Activated naive CD4-positive, alpha-beta T cell (primary cell): ENCODE measurements at places on chromosomes 11 and 22.

GRCh38 chr11:83612891-83613766 is 327.0 kb upstream of the CCDC90B start:
- no peak for DNase-seq

DNA sequence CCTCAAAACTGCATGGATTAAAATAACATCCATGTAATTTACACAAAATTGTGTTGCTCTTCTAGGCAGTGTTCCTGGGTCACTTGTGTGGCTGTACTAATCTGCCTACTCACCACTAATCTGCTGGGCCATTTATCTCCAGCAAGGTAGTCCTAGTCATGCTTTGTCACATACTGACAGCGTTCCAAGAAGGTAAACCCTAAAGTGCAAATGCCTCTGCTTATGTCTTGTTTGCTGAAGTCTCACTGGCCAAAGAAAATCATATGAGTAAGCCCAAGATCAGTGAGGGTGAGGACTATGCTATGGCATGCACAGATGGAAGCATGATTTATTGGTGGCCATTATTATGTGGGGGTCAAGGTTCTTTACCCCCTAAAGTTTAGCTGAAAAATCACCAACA is 630.2 kb upstream of the LUZP2 start:
- no peak for DNase-seq

- no peak for DNase-seq
Observed at GRCh38 chr11:93547028-93547427, 3.8 kb upstream of the SMCO4 start.

GRCh38 chr11:130159657-130160497 is at the start of gene ST14:
TSS of gene ST14 (plus strand) at chr11:130159782. CDS start at chr11:130159980, 198 bp downstream.
- no peak for DNase-seq

- no peak for DNase-seq
Observed at GRCh38 chr22:21800552-21801303, 65.1 kb upstream of the YPEL1 start.
